Activated T-helper 9 cell treated with anti-CD3 and anti-CD28 coated beads, Interleukin-2, amount 50 U/mL, for 16 hours (primary cell): ENCODE measurements at places on chromosomes 3 and 15.

GRCh38 chr15:70186152-70186551, 88.4 kb upstream of the TLE3 start:
- no peak for DNase-seq

DNA sequence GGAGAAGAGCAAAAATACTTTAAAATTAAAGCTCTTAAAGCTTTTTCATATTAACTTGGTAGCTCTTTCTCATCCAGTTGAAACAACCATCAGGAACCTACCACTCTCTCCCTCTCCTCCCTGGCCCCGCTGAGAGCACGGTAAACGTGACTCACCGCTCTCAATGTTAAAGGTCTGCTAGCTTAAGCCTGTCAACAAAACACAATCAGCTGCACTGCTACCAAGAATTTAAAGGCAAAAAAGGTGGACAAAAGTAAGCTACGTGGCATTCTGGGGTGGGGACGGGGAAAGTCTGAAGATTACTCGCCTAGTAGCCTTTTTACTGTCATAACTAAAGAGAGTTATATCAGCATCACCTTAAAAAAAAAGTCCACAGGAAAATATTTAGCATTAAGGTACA, 8.4 kb upstream of the GP5 start:
- no peak for DNase-seq

GRCh38 chr3:132325103-132325606, 7.9 kb downstream of the ACP3 start:
- DNase-seq, result no peak

- DNase-seq, result no peak
These were observed 239.3 kb upstream of the UBE2E1 start for GRCh38 chr3:23566499-23566898.

DNA sequence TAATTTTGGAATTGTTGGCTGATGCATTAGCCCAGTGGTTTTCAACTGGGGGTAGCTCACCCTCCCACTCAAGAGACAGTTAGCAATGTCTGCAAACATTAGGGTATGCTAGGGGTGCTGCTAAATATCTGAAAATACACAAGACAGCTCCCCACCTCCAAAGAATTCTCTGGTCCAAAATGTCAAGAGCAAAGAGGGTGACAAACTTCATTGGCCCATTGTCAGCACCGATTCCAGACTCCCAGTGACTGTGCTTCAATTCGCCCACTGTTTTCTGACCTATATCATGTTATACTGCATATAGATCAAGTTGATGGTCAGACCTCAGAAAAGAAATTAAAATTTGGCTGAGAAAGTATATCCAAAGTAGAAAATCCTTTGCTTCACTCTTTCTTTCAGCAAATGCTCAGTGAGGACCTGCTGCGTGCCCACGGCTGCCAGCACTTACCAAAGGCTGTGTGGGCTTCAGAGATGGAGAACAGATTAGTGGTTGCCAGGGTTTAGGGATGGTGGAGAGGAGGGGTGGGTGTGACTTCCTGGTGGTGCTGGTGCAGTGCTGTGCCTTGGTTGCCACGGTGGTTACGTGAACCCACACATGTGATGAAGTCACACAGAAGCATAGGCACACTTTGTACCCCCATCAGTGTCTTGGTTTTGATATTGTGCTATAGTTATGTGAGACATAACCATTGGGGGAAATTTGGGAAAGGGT, 204.0 kb downstream of the PLCL2 start:
- DNase-seq, result peak; percentile 2

DNA sequence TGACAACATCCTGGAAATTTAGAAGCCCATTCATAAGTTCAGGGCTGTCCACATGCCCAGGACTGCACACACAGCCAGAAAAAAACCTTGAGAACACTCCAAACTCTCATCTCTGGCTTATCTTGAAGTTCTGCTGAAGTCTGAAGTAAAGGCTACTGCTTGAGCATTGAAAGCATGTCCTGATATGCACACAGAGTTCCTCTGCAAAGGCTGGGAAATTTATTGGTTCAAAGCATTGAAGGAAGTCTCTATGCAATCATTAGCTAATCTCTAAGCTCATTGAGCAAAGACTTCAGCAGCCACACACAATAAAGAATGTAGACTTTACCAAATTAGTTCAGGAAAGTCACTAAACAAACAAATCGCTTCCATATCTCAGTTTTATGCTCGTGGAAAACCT, 162.0 kb upstream of the STT3B start:
- DNase-seq, result no peak

DNA sequence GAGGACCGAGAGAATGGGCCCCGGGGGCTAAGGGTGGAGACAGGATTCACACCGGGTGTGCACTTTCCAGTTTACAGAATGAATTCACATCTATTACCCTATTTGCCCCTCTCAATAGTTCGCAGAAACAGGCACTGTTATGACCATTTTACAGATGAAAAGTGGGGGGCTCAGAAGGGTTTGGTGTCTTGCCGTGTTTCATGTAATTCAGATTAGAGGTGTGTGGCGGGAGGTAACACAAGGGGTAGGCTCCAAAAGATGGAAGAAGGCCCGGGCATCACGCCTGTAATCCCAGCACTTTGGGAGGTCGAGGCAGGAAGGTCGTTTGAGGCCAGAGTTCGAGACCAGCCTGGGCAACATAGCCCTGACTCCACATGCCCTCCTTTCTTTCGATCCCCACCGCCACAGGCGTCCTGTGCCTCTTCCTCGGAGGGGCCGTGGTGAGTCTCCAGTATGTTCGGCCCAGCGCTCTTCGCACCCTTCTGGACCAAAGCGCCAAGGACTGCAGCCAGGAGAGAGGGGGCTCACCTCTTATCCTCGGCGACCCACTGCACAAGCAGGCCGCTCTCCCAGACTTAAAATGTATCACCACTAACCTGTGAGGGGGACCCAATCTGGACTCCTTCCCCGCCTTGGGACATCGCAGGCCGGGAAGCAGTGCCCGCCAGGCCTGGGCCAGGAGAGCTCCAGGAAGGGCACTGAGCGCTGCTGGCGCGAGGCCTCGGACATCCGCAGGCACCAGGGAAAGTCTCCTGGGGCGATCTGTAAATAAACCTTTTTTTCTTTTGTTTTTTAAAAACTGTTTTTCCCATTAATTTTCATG, 3.4 kb downstream of the DUOXA2 start:
- DNase-seq, result no peak

GRCh38 chr3:65170390-65171042, 482.7 kb upstream of the ADAMTS9 start:
- DNase-seq, result no peak

DNA sequence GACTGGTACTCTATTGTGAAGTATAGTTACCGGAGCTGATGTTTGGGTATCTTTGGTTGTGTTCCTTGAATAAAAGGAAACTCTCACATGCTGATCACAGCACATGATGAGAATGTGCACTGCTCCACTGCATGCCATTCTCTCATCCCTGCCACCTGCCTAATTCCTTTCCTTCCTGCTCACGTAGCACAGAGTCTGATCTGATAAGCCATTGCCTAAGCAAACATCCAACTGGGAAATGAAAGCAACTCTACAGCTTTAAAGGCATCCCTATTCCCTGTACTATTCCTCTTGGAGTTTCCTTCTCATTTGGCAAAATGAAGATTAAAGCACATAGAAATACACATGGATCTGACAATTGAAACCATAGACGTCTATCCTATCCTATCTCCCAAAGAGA, 359.8 kb downstream of the C3orf38 start:
- DNase-seq, result no peak

DNA sequence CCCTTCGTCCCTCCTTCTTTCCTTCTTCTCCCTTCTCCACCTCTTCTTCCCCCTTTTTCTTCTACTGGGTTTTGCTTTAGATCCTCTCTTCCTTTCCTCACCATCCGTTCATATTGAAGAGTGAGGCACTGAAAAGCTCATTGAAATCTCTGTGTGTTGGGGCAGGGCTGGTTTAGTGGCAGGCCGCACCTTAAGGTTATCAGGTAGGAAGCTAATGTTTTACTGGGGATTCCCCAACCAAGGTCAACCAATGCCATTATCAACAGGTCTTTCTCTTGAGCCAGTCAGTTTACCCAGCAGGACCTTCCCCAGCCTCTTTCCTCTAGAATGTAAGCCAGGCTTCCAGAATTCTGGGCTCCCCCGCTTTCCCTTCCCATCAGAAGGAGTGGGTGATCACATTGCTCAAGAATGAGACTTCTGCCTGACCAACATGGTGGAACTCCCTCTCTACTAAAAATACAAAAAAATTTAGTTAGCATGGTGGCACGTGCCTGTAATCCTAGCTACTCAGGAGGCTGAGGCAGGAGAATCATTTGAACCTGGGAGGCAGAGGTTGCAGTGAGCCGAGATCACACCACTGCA, 11.5 kb upstream of the VPS8 start:
- no peak for DNase-seq

- no peak for DNase-seq
These were observed 60.4 kb downstream of the ARIH1 start for GRCh38 chr15:72534523-72534922.

GRCh38 chr3:3305084-3305483, 125.6 kb upstream of the CRBN start:
- no peak for DNase-seq

GRCh38 chr3:13509816-13510192, 29.7 kb downstream of the HDAC11 start:
- DNase-seq, result no peak

DNA sequence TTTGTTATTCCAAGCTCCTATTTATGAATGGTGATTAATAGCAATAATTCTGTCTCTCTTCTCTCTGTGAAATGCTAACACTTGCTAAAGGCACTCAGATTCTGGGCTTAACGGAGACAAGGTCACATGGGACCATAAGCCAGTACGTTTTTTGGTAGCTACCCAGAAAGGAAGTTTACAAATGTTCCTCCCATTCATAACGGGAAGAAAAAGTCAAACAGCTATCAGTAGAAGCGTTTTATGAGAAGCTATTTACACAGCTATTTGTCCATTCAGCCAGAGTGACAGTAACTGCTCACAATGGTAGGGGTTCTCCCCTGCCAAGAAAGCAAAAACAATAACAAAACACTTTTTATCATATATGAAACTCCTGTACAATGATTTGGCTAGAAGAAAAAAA, 51.5 kb downstream of the ZMAT3 start:
- no peak for DNase-seq

- no peak for DNase-seq
These were observed 100.4 kb downstream of the VGLL4 start for GRCh38 chr3:11543141-11543947.

- no peak for DNase-seq
These were observed 768.5 kb upstream of the CFAP20DC start for GRCh38 chr3:59818033-59818918.

GRCh38 chr15:80550219-80550907, 144.7 kb upstream of the ABHD17C start:
- DNase-seq, result no peak

- no peak for DNase-seq
These were observed 278.9 kb downstream of the KLF13 start for GRCh38 chr15:31605467-31605931.

GRCh38 chr15:64163659-64164362, 989 bp upstream of the PPIB start:
- no peak for DNase-seq

DNA sequence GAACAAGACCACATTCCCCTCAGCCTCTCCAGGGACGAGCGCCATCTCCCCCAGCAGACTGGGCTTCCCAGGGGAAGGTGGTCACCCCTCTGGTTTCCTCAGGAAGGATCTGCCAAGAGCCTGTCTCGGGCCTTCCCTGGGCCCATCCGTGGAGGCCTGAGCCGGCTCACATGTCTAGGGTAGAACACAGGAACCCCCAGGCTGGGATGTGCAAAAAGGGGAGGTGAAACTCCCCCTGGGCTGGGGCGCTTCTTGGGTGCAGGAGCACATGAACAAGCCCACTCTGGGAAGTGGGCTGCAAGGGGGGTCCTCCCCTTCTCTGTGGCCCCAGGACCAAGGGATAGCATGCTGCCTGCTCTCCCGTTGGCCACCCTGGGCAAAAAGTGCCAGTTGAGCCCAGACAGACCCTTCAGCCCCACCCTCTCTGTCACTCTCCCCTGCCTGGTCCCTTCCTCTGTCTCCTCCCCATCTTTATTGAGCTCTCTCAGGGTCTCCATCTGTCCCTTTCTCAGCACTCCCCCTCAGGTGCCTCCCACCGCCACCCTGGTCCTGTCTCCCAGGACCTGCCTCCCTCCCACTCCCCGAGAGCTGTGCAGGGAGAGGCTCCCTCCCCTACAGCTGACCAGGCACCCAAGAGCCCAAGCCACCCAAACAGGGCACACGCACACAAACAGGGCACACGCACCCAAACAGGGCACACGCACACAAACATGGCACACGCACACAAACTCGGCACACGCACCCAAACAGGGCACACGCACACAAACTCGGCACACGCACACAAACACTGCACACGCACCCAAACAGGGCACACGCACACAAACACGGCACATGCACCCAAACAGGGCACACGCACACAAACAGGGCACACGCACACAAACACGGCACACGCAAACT, 864 bp downstream of the SEMA3G start:
- no peak for DNase-seq

DNA sequence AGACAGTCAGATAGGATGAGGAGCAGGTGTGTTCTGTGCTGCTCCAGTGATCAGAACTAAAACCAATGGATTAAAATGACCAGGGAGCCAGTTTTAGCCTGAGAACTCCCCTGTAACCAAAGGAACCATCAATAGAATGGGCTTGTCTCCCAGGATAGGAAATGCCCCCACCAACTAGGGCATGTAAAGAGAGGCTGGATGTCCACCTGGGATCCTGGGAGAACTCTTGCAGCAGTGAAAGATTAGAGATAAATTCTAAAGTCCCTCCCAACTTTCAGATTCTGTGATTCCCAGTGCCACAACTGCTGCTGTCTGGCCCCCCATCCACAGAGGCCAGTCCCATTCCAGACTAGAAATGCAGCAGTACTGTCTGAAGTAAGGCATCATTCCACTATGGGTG, 33.8 kb downstream of the HDC start:
- DNase-seq, result no peak

DNA sequence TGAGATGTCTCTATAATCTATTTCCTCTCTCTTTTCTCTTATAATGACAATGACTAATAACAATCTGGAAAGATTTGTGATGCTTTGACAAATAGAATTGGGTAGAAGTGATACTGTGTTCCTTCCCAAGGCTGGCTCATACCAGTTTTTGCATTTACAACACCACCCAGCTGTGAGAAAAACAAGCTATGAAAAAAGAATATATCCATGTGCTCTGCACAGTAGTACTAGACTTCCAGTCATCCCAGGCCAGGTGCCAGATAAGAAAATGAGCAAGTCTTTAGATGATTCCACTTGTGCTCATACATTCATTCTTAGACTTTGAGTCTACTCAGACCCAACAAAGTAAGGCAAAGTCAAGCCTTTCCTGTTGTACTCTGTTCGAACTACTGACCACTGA, 350.2 kb upstream of the POU1F1 start:
- no peak for DNase-seq

- no peak for DNase-seq
These were observed 3.3 kb upstream of the CSK start for GRCh38 chr15:74778599-74778970.

GRCh38 chr3:12042638-12043037, 38.5 kb downstream of the SYN2 start:
- no peak for DNase-seq

GRCh38 chr3:50612234-50612882, 784 bp upstream of the CISH start:
- DNase-seq, result no peak

- DNase-seq, result no peak
These were observed 44.1 kb upstream of the CMTM7 start for GRCh38 chr3:32347343-32348125.

- no peak for DNase-seq
These were observed 235.7 kb downstream of the NTRK3 start for GRCh38 chr15:88020806-88021205.
